HEK293T (cell line): ENCODE measurements at places on chromosomes 11 and 22.

- no peak for DNase-seq
Observed at GRCh38 chr11:96265220-96265737, 77.7 kb downstream of the MAML2 start.

- no peak for DNase-seq
Observed at GRCh38 chr22:21672107-21672629, 6.4 kb downstream of the PPIL2 start.

DNA sequence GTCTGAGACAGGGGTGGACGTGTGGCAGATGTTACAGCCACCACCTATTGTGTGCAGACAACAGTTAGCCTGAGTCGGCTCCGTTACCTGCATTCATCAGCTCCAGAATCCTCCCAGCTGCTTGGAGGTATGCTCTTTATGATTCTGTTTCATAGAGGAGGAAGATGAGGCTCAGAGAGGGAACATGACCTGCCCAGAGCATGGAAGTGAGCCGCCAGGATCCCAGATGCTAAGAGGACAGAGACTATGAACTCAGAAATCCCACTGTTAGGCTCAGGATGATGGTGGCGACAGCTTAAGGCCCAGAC, 1.5 kb downstream of the EMID1 start:
- no peak for DNase-seq

DNA sequence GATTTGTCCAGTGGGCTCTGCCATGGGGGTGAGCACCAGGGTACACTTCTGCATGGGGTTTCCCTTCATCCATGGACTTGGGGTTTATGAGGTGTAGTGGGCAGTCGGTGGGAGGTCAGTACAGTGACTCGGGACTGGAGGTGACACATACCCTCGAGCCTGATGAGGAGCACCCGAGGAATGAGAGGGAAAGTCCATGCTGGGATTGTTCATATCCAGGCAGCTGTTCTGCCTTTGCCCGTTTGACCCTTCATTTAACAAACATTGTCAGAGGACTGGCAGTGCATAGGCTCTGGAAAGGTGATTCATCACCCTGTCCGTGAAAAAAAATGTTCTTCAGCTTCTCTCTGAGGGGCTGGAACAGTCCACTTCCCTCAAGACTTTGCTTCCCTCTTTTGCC, 2.7 kb downstream of the NAV2 start:
- DNase-seq, result no peak

- no peak for DNase-seq
Observed at GRCh38 chr11:109914038-109914437, 179.2 kb upstream of the ZC3H12C start.

- DNase-seq, result peak; percentile 90
Observed at GRCh38 chr11:96242971-96243647, 99.9 kb downstream of the MAML2 start.

GRCh38 chr22:27987557-27987956, 68.5 kb upstream of the PITPNB start:
- no peak for DNase-seq

DNA sequence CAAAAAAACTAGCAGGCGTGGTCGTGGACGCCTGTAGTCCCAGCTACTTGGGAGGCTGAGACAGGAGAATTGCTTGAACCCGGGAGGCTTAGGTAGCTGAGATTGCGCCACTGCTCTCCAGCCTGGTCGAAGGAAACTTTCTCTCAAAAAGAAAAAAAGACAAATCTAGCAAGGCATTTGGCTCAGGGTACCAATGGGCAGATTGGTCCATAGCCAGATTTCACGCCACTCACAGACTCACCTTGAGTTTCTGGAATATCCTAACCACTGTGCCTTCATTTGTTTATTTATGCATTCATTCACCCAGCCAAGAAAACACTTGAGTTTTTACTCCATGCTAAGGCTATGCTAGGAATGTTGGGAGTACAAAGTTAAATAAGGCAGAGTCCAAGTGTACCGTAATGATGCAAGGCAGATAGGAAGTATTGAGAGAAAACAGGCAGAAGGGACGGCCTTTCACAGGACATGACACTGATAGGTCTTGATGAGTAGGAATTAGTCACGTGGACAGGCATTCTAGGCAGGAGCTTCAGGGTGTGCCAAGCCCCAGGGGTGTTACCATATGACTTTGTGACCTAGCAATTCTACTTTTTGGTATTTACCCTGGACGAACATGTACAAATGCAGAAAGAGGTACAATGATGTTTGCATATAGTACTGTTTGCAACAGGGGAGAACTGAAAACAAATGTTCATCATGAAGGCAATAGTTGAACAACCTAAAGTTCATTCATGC, 3.0 kb upstream of the PACSIN3 start:
- DNase-seq, result no peak

GRCh38 chr11:57391539-57391938, 1.1 kb upstream of the PRG2 start:
- no peak for DNase-seq

- DNase-seq, result no peak
Observed at GRCh38 chr11:133952199-133953190, 4.3 kb downstream of the IGSF9B start.

DNA sequence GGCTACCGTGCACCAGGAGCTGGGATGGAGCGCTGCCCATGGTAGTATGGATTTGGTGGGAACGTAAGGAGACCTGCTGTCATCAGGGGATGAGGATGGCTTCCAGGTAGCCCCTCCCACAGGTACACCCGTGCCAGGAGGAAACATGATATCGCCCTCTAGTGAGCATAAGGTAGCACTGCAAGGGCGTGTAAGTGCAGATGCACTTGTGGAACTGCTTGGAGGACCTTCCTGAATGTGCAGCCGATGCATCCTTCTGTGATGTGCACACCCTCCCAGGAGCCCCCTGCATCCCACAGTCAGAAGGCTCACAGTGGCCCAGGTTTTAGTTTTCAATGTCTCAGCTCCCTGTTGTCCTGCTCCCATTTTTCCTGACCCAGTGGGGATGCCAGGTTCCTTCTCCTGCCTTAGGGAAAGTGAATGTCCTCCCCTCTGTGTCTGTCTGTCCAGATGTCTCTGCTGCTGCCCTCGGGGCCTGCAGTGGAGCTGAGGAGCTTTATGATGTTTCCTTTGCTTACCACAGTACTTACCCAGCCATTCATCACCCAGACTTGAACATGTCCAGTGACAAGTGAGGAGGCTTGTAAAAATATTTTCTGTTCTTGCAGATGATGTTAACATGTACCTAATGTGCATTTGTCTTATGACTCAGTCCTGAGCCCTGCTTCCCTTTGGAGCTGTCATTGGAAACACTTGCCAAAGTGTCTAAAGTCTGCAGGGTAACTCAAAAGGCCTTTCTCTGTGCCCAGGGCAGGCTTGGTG, 49.2 kb downstream of the DBX1 start:
- peak; percentile 79 for DNase-seq
